Epithelial cell of alveolus of lung (primary cell): ENCODE measurements at places on chromosomes 2 and 18. TPM values are rescaled to one million over a fixed set of nuclear protein-coding genes. Genes with fewer than 3 reads are reported as not detected.

The UGT1A5 gene
- not detected in 2 replicates for total RNA-seq

The ARHGEF4 gene
- 2.3 and 7.4 TPM in 2 replicates for total RNA-seq

The MEX3C gene
- 29.9 and 35.6 TPM in 2 replicates for total RNA-seq

The C18orf54 gene
- 4.5 and 5.2 TPM in 2 replicates for total RNA-seq

The ARHGAP25 gene
- total RNA-seq, result 1.4 and 2.2 TPM in 2 replicates

The DUSP2 gene
- total RNA-seq, result 0.40 and 2.6 TPM in 2 replicates

The LYPD6 gene
- total RNA-seq, result 2.5 TPM in 1 of 2 replicates, not detected in the other

The CTDSP1 gene
- total RNA-seq, result 56.8 and 77.9 TPM in 2 replicates

The ANKRD44 gene
- total RNA-seq, result 2.0 and 3.1 TPM in 2 replicates

The DUSP11 gene
- 29.0 and 30.9 TPM in 2 replicates for total RNA-seq
